Stimulated activated CD4-positive, alpha-beta T cell treated with anti-CD3 and anti-CD28 coated beads, Interleukin-1b, Interleukin-23, amount 100 ng/mL, for 4 hours (primary cell): ENCODE measurements at places on chromosomes 5 and 9.

DNA sequence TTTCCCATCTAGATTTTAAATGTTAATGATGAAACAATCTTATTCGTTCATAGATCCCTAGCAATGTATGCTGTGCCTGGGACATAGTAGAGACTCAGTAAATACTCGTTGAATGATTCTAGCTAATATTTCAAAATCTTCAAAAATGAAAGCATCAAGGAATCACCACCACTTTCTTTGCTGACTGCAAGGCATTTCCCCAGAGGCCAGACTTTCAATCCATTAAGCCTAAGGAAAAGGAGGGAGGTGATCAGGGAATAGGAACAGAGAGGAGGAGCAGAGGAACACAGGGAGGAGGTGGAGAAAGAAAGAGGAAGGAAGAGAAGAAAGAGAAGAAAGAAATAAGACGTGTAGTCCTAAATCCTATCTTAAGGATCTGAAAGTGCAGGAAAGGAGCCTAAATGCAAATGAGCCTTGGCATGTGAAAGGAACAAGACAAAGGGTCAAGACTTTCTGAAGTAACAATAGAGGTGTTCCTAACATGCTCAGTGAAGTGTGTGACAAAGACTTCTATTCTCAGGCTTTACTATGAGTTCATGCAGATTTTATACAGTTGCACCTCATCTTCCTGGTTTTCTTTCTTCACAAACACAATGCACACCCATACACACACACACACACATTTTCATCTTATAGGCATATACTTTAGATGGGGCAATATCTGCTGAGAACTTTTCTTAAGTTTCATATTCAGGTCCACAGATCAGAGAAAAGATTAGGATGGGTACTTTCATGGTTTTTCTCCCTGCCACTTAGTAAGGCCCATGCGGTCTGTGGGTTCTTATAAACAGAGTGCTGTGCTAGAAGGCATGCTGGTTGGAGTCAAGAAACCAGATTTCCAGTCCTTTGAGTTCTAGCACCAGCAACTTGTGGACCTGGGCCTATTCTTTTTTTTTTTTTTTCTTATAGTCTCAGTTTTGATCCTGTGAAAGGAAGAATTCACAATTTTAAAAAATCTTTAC is 512.2 kb upstream of the TNC start:
- no peak for DNase-seq

DNA sequence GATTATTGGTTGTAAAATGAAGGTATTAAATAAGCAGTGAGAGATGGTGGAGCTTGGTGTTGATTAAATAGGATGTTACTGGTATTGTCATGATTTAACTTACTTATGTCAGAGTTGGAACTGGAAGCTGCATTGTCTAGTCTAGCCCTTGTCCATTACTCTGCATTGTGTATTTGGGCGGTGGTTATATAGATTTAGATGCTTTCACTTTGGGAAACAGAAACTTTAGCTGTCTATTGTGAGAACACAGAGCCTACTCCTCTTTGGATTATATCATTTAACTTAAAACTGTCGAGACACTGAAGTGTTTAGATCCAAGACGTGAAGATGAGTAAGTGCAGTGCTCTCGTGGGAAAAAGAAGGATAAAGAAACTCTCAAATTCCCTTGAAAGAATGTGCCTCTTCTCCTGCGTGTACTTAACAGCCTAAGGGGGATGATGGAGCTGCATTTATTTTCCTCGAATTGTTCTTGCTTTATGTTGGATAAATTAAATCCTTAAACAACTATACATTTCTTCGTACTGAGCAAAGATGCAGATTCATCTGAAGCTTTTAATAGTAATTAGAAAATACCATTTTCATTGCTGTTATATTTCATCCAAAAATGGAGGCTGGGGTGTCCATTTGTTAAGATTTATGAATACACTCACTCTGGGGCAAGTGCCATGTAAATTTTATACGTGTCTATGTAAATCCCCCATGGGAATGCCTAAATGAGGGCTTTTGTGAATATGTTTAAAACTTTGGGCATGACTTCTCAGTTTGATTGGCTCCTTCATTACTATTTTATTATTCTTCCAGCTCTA is 21.6 kb downstream of the FBXL7 start:
- DNase-seq: no peak

DNA sequence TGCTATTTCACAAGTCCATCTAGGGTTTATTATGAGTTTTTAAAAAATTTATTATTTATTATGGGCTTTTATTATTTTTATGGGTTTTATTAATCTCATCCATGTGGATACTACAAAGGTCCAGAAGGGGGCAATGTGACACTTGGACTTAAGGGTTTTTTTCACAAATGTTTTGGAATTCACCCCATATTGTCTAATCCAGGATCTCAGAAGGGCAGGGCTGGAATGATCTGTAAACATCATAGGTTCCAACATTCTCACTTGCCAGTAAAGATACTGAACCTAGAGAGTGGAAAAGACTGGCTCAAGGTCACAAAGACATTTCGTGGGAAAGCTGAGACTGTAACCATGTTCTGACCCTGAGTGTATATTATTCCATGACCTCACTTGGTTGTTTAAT is 35.6 kb downstream of the NIM1K start:
- no peak for DNase-seq

DNA sequence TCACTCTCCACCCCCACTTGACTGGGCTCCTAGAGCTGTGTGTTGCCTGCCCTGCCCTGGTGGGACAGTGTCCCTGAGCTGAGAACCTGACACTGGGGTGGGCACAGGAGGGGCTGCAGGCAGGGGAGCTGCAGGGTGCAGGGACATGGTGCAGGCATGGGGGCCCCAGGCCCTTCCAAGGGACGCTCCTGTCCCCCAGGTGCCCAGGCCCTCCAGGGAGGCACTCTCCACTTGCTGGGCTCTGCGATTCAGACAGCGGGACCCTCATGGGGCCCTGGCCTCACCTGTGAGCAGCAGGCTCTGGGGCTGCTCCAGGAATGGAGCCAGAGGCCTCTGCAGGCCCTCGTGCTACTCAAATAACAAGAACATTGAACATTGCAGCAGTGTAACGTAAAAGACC is 89.4 kb downstream of the BARX1 start:
- no peak for DNase-seq

DNA sequence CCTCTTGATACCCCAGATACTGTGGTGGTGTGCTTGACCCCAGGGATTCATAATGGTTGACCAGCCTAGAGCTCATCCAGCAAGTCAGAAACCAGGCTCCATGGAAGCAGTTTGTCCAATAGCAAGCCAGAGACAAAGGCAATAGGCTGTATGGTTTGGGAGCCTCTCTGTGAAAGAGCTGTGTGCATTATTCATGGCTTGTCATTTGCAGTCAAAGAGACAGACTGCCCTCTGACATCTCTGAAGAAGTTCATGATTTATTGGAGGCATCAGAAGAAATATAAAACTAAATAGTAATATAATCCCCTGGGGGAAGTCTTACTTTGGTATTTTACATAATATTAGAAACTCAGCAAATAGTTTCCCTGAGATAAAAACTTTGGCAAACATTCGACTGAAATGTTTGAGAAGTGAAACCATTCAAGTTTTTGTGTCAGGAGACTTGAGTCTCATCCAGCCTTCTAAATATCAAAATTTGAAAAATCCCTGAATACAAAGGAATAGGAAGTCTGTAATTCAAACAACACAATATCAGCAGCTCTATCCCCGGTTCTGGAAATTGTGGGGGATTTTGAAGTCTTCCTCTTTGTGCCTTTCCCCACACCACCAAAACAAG is 250.3 kb downstream of the ZSWIM6 start:
- DNase-seq: no peak

DNA sequence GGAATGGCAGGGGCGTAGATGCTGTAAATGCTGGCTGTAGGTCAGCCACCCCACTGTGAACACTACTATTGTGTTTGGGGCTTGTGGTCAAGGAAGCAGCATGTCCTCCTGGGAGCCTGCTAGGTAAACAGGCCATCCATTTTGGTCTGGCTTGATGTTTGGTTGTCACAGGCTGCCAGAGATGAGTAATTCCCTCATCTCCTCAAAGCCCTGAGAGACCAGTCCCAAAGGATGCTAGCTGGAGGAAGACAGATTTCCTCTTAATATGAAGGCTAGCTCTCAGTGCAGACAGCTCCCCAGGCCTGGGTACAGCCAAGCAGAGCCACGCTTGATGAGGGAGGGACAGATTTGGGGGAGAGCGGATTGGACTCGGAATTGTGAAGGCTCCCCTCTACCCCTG is 72.5 kb upstream of the MAP1B start:
- DNase-seq: no peak

- peak; percentile 43 for DNase-seq
Observed at GRCh38 chr5:149834246-149834855, 104.2 kb downstream of the PPARGC1B start.

DNA sequence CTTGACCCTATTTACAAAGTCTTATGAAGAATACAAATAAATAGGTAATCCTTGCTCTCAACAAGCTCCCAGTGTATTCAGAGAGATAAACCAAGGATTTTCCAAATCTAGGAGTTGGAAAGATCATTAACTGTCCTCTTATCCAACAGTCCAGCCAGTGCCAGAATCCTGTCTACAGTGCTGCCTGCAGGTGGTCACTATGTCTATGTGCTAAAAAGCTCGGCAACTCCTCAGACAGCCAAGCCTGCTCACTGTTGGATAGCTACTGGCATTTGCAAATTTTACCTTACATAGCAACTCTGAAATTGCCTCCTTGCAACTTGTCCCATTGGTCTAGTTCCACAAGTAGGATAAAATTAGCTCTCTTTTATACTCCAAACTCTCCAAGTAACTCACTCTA is 187.4 kb downstream of the DCP2 start:
- DNase-seq: no peak

DNA sequence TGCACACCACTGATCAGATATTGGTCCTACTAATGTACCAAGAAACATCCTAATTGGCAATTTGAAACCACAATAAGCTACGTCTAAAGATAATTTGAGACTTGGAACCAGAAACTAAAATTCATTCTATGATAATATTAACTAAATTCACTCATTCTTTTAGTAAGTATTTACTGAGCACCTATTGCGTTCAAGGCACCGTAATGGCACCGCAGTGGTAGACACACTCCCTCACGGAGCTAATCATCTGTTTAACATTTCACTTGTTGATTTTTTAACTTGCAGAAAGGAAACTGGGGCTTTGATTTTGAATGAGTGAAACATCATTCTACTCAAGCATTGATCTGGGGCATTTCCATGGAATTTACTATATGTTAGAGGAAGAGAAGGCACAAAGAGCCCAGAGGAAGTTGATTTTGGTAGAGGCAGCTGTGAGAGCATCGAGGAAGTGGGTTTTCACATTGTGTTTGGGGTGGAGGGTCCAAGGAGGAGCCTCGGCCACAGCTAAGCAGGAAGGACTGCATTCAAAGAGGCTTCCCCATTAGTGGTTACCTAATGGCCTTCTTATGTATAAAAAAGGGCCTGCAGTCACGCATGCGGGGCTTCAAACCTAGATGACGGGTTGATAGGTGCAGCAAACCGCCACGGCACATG is 7.1 kb downstream of the RAPGEF1 start:
- no peak for DNase-seq

- DNase-seq: no peak
Observed at GRCh38 chr5:134453016-134453415, 41.3 kb upstream of the CDKN2AIPNL start.

DNA sequence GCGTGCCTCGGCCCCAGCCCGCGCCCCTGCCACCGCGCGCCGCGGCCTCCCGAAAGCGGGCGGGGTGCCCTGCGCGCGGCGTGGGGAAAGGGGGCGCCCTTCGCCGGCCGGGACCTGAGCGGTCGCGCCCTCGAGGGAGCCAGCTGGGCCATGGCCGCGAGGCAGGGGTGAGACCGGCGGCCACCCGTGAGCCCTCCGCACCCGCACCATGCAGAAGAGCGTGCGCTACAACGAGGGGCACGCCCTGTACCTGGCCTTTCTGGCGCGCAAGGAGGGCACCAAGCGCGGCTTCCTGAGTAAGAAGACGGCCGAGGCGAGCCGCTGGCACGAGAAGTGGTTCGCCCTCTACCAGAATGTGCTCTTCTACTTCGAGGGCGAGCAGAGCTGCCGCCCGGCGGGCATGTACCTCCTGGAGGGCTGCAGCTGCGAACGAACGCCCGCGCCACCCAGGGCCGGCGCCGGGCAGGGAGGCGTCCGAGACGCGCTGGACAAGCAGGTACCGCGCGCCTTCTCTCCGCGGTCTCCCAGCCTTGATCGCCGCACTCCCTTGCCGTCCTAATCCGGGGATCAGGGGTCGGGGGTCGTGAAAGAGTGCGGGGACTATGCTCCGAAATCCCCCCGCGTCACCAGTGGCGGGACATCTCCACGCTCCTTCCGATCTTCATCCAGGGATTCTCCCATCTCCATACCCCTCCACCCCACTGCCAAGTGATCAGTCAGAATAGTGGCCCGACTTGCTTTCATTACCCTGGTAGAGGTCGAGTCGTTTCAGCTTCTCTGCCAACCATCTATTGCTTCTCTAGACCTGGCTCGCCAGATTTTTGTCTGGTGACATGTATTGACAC is 590 bp downstream of the RASGRF2 start:
- peak; percentile 21 for DNase-seq

- DNase-seq: no peak
Observed at GRCh38 chr5:27087747-27088146, 49.4 kb upstream of the CDH9 start.

- no peak for DNase-seq
Observed at GRCh38 chr9:19642256-19642655, 146.6 kb downstream of the SLC24A2 start.

DNA sequence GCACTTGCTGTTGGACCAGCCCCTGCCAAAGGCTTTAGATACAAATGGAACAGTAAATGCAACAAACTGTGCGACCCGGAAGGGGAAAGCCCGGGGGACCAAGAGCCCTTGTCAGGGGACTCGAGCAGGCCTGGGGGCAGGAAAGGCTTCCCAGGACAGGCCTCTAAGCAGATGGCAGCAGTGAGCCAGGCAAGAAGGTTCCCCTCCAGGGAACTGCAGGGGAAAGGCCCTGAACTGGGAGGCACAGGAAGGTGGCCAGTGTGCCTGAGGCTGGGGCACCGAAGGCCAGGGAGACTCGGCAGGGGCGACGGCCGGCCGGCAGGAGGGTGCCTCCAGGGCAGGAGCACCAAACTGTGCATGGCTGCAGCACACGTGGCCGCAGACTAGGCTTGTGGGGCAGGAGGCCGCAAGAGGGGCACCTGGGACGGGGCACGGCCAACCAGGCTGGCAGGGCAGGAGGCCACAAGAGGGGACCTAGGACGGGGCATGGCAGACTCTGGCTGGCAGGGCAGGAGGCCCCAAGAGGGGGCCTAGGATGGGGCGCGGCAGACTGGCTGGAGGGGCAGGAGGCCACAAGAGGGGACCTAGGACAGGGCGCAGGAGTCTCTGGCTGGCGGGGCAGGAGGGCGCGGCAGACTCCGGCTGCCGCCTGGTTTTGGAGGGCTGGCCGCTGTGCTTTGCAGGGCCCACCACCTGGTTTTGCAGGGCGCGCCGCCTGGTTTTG is 10.0 kb downstream of the VAV2 start:
- DNase-seq: no peak

GRCh38 chr5:80134876-80135275 is 99.7 kb downstream of the THBS4 start:
- no peak for DNase-seq

- no peak for DNase-seq
Observed at GRCh38 chr5:57761513-57761912, 278.9 kb upstream of the ACTBL2 start.

- DNase-seq: no peak
Observed at GRCh38 chr9:95157481-95158151, 159.9 kb downstream of the FANCC start.

- DNase-seq: no peak
Observed at GRCh38 chr5:158056130-158056825, 197.3 kb upstream of the CLINT1 start.

GRCh38 chr5:168135897-168136296 is 155.5 kb upstream of the WWC1 start:
- no peak for DNase-seq

- no peak for DNase-seq
Observed at GRCh38 chr9:73683862-73684591, 532.4 kb downstream of the ANXA1 start.
